Pancreas (tissue), 10 donors: ENCODE measurements at places on chromosomes 6 and 20. TPM values are rescaled to one million over a fixed set of nuclear protein-coding genes. Genes with fewer than 3 reads are reported as not detected.

GRCh38 chr20:14861028-14861699 is 523.8 kb upstream of the FLRT3 start:
- DNase-seq, result no peak

The ZNF391 gene
- total RNA-seq, result 3.7 TPM

The UBD gene
- 0.66 TPM for total RNA-seq

- no peak for DNase-seq
These were observed 19.4 kb downstream of the DSTN start for GRCh38 chr20:17589161-17589834.

DNA sequence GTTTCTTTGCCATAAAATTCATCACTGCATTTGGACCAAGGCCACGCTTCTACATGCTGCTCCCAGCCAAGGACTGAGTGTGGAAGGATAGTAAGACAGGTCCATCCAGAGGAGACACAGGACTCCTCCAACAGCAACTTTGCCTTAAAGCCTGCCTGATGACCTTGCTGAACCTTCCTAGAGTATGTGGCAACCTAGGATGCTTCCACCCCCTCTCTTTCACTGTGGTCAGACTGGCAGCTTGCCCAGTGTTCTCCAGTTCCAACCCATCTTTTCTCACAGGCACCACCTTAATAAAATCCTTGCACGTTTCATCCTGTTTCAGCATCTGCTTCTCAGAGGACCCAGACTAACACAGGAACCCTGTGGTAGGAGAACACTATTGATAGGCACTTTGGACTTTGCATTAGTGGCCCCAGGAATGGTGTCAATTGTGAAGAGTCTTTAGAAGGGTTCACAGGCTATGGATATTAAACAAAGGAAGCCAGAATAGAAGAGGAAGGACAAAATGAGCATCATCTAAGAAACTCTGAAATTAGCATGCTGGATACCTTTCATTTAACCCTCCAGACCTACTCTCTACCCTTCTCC is 2.4 kb upstream of the PKHD1 start:
- DNase-seq, result no peak

The PAK5 gene
- total RNA-seq, result 2.0 TPM

DNA sequence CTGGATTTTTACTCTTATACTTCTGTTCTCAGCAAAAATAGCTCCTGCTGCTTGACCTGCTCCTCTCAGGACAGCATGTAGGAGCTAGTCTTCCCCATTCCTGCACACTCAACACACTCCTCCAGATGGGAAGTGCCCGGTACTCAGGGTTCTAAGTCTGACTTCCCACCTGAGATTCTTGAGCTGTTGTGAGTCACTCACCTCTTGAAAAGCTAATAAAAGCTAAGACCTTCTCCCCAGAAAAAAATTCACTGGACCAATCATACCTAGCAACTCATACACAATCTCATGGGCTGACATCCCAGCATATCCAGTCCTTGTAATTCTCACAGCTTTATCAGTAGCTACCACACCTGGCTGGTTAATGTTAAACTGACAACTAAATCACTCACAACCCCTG is 53.5 kb downstream of the TRPC4AP start:
- no peak for DNase-seq
